ENCODE measurements at places on chromosomes 7 and 10.

- no peak for DNase-seq
Observed at GRCh38 chr10:102819054-102819453, 18.2 kb downstream of the CYP17A1 start.

DNA sequence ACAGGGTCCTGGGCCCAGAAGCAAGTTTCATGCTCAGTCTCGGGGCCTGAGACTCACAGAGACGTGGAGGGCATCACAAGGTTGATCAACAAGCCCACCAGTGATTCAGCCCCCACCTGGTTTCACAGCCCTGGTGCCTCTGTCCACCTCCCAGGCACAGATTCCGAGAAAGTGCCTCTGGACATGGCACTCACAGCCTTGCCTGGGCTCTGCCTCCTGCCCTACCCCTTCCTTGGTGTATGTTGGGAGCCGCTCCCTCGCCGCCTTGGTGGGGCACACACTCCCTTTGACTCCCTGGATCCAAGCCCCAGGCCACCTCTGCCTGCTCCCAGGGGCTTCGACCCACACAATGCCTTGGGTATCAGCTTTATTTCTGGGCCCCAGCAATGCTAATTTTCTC, 200.8 kb upstream of the PPP2R2D start:
- DNase-seq: no peak

GRCh38 chr7:4607311-4607729, 74.8 kb upstream of the FOXK1 start:
- DNase-seq: no peak

GRCh38 chr7:44700322-44700721, 48.3 kb upstream of the ZMIZ2 start:
- no peak for DNase-seq

DNA sequence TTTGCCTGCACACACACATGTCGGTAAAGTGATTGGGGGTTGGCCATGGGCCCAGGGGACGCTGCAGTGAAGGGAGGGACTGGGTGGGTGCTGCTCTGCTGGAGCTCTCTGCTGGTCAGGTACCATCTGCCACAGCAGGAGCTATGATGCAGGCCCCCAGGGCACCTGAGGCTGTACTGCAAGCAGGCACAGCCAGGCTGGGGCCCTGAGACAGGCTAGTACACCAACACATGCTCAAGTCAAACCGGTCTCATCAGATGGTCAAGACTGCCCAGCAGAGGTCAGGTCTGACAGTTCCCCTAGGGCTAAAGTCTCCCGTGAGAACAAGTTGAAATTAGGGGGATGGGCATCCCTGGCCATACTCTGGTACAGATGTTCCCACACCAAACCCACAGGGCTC, 118.3 kb upstream of the THSD7A start:
- no peak for DNase-seq

- no peak for DNase-seq
Observed at GRCh38 chr7:80942261-80943041, 23.6 kb upstream of the SEMA3C start.

GRCh38 chr10:59465088-59465487, 102.7 kb upstream of the FAM13C start:
- DNase-seq: no peak

GRCh38 chr7:12357508-12357907, 46.2 kb downstream of the VWDE start:
- DNase-seq: no peak

DNA sequence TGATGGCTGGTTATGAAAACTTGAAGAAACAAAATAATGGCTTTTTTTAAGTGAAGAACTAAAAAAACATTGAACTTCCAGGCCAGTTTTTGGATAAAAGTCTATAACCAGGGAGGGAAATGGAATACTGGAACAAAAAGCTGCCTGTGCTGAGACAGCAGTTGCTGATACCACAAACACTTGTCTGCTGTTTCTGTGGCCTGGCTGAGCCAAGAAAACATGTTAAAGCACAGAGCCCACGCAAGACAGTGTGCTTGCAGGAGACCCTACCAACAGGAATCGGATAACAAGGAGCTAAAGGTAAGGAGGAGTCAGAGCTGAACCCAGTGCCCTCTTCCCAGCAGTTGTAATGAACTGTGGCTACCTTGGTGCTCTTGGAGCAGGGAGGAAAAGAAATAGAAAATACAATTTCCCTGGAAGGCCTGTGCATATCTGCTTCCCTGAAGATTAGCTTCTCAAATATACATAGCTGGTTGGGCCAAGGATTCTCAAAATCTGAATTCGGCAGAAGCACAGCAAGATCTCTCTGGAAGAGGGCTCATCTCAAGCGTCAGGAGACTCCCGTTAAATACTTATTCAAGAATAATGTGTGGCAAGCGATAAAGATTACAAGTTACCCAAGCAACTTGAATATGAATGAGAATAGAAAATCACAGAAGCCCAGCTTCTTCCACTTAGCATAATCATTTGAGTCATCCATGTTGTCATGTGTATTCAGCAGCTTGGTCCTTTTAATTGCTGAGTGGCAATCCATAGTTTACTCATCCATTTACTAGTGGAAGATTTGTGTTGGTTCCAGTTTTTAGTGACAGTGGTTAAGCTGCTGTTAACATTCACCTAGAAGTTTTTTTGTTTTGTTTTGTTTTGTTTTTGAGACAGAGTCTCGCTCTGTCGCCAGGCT, 87.6 kb downstream of the NOD1 start:
- no peak for DNase-seq

DNA sequence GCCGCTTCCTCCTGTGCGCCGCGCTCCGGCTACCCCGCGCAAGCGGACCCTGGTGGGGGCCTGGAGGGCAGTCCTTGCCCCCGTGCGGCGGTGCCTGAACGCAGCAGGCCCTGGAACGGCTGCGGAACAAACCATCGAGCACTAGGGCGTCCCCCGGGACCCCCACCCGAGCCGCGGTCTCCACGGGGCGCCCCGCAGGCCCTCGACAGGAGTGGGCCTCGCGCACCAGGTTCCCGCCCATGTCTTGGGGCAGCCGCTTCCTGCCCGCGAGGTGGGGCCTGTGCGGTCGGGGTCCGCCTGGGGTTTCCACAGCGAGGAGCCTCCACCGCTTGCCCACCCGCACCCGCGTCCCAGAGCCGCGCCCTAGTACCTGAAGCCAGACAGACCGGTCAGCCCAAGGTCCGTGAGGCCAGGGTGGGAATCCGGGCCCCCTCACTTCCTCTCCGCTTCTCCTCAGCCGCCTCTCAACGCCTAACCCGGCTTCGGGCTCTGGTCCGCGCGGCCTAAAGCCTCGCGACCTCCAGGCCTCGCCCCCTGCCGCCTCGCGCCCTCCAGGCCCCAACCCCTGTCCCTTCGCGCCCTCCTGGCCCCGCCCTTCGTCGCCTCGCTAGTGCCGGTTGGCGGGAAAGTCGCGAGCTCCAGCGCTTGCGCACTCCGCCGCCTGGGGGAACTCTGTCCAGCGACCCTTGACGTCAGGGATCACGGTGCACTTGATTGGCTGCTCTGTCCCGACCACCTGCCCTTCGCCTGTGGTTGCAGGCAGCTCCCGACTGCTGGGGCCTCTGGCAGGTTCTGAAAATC, 7.0 kb upstream of the GBX1 start:
- peak; percentile 65 for DNase-seq

GRCh38 chr10:51250278-51250920, 176.1 kb downstream of the PRKG1 start:
- no peak for DNase-seq

GRCh38 chr7:100722480-100723212, 2.4 kb downstream of the EPO start:
- DNase-seq: no peak

DNA sequence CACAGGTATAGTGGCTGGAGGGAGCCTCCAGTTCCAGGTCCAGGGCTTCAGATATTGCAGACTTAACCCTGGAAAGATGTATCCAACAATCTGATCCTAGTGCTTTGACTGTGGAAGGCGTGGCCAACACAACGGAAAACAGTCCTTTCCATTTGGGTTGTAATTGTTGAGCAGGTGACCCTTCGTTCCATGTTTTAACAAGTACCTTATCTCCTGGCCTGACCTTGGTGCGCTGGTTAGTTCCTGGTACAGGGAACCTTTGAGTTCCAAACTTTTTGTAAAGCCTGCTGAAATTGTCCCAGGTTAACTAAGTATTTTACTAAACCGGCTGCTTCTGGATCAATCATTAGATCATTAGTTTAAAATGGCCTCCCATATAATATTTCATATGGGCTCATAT, 23.9 kb upstream of the GIMAP6 start:
- DNase-seq: no peak

GRCh38 chr7:155579565-155579964, 33.2 kb upstream of the CNPY1 start:
- no peak for DNase-seq

DNA sequence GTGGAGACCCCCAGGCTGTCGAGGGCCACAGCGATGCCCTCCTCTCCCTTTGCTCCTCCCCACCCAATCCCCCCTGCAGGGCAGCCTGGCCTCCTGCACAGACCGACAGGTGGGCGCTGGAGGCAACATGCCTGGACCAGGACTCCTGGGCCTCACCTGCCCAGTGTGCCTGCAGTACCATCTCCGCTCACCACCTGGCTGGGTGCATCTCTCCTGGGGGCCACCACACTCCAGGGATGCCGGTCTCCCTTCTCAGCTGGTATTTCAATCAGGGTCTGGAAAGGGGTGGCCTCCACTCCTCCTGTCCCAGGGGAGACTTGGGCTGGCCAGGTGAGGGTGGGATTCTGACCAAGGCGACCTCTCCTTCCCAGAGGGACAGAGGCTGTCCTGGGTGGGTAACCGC, 17.2 kb upstream of the CFAP46 start:
- no peak for DNase-seq

GRCh38 chr7:31811650-31812461, 124.8 kb downstream of the PPP1R17 start:
- DNase-seq: no peak

DNA sequence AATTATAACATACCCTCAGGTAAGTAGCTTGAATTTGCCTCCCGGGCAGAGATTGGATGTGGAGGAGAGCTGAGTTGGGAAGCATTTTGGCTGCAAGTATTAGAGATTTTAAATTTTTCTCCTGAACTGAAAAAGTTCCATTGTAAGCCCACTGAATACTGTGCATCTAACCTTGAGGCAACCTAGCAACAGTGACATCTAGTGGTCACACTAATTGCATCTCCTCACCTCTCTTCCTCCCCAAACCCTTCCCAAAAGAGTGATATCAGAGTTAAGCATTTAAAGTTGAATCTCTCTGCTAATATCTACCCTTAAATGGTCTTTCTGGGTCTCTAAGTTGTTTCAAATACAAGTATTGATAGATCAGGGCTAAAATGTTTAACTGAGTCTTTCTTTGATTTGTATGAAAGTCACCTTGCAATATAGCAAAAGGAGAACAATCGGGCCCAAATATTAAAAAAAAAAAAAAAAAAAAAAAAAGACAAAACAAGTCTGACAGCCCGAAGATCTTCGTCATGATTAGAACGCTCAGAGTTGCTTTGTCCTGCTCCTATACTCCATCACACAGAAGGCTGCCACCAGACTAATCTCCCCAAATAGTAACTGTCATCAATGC, 40.4 kb upstream of the DLX5 start:
- DNase-seq: peak; percentile 1

DNA sequence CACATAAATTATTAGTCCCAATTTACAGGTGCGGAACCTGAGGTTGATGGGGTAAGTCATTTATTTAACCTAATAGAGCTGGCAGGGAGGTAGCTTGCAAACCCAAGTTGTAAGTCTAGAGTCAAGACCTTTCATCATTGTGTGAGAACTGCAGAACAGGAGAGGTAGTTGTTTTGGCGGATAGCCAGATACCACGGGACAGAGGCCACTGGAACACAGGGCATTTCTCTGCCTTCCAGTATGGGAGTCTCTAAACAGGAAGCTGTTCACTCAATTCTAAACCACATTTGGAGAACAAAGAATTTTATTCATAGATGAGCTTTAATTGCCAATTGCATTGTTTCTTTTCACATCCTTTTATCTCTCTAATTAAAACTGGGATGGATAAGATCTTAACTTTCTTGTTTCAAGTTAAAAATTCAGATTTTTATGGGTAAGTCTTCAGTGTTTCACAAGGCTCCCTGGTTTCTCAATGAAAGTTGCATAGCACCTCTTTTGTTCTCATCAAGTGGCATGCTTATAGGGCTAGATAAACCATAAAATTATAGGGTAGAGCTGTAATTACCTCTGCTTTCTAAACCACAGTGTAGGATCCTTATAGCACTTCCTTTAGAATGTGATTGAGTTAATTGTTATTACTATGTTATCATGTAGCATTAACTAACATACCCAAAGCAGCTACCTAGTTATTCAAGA, 489.0 kb downstream of the GATA3 start:
- no peak for DNase-seq

- DNase-seq: no peak
Observed at GRCh38 chr10:80542652-80543318, 5.1 kb downstream of the SH2D4B start.

GRCh38 chr7:23712368-23713284, 2.6 kb downstream of the STK31 start:
- no peak for DNase-seq

DNA sequence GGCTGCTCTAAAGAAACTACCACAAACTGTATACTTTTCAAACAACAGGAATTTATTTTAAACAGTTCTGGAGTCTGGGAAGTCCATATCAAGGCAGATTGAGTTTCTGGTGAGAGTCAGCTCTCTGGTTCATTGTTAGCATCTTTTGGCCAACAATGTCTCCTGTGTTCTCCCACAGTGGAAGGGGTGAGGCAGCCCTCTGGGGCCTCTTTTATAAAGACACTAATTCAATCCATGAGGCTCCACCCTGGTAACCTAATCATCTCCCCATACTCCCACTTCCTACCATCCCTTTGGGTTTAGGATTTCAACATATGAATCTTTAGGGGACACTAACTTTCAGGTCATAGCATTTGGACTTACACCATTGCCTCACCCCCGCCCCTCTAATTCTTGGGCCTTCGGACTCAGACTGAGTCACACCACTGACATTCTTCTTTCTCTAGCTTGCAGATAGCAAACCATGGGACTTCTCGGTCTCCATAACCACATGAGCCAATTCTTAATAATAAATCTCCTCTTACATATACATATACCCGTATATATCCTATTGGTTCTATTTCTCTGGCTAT, 64.3 kb upstream of the ANTXRL start:
- no peak for DNase-seq

- no peak for DNase-seq
Observed at GRCh38 chr7:95335093-95335492, 10.8 kb upstream of the PON1 start.

GRCh38 chr10:128721963-128722445, 595.8 kb upstream of the MKI67 start:
- DNase-seq: no peak

GRCh38 chr7:13933536-13933935, 55.9 kb downstream of the ETV1 start:
- DNase-seq: no peak

All from NCI-H1048 (cell line).